ENCODE measurements at places on chromosomes 5 and 9.

GRCh38 chr9:97694769-97695168, 2.4 kb downstream of the XPA start:
- DNase-seq: no peak

- no peak for DNase-seq
Measured at GRCh38 chr5:75306746-75307145, 30.3 kb upstream of the HMGCR start.

DNA sequence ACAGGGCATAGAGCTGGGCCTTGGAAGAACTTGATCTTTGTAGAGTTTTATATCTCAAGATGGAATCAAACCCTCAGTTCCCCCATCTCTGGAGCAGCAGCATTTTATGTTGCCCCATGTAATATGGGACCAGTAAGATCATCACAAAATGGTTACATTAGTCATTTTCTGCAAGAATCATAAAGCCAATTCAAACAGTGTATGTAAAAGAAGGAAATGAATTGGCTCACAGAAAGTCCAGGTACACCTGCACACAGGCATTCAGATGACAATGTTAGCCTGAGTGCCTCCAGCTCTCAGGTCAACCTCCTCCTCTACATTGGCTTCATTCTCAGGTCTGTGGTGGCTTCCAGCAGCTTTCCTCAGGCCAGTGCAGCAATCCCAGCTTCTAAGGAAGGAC, 35.1 kb downstream of the CYFIP2 start:
- DNase-seq: no peak

- no peak for DNase-seq
Measured at GRCh38 chr5:105970919-105971318, 1699.8 kb downstream of the EFNA5 start.

- DNase-seq: no peak
Measured at GRCh38 chr9:123508048-123508447, 152.1 kb downstream of the CRB2 start.

GRCh38 chr5:135697251-135697958, 118.6 kb upstream of the CXCL14 start:
- DNase-seq: no peak

DNA sequence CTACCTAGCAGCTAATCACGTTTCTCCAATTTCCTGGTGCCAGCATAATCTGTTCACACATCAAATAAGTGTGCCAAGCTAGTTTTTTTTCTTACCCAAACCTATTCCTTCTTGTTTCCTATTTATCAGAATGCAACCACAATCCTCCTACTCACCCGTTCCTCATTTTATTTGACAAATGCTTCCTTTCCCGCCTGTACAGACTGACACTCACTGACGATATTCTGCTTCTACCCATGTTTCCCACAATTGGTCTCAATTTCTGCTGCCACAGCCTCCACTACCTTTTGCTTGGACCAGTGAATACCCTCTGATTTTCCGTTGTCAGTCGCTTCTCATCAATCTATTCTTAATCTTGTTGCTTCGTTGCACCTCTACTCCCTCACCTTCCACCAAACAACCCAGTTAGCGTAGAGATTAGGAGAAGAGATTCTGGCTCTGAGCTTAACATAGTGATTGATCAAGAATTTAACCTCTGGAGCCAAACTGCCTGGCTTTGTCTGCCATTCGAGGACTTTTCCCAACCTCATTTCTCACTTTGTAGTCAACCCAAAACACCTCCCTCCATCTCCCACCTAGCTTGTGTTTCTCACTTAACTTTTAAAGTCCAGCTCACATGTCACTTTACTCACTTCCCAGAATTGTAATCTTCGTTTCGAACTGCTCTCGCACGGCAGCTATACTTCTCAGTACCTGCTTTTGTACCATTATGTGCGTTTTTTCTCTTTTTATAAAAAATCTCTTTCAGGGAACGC, 729 bp upstream of the TMEM38B start:
- DNase-seq: no peak

DNA sequence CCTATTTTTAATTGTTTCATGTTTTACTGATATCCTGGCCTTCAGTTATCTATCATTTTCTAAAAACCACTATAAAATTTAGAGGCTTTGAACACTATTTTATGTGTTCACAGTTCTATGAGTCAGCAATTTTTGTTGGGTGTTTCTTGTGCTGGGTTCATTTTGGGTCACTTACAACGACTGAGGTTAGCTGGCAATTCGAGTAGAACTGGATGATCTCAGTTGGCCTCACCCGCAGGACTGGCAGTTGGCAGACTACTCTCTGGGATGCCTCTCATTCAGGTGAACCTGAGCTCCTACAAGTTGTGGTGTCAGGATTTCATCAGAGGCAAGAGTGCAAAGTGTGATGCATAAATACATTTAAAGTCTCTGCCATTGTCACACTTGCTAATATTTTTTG, 151.0 kb upstream of the PAPPA start:
- DNase-seq: no peak

DNA sequence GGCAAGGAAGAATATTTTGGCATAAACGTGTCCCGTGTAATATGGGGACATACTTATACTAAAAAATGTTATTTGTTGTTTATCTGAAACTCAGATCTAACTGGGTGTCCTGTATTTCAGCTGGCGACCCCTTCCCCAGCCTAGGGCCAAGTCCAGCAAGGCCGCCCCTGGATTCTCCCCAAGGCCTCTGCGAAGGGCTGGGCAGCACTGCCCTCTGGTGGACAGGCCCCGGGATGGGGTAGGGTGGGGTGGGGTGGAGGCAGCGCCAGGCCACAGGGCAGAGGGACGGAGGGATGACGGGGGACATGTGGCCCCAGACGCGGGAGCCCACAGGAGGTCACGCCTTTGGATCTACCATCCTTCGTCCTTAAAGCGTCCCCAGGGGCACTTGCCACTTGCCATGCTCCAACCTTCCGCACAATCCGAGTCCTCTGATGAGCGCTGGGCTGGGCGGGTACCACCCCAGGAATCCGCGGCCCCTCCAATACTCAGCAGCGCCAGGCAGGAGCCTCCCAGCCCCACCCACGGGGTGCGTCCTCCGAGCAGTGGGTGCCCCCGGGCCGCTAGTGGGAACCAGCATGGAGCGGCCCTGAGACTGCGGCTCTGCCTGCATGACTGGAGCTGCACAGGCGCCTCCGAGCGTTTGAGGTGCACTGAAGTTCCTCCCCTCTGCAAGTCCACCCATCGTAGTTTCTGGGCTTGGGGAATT, 7.1 kb upstream of the AGPAT2 start:
- DNase-seq: peak; percentile 99

- no peak for DNase-seq
Measured at GRCh38 chr5:93100428-93100827, 480.6 kb downstream of the NR2F1-AS1 start.

DNA sequence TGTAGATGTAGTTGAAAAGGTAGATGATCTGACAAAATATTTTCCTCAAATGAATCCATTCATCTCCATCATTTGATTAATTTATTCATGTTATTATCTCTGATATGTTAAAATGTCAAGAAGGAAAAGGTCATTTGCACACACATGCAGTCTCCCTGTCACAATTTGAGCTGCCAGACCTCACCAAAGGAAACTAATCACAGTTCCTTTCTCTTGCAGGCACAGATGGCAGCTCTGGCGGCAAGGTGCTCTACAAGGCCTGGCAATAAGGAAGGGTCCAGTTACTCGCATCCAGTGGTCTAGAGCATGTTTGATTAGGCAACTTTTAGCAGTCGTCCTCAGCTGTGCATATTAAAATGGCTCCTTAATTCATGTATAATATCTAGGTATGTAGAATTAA, 120.1 kb downstream of the FEM1C start:
- no peak for DNase-seq

DNA sequence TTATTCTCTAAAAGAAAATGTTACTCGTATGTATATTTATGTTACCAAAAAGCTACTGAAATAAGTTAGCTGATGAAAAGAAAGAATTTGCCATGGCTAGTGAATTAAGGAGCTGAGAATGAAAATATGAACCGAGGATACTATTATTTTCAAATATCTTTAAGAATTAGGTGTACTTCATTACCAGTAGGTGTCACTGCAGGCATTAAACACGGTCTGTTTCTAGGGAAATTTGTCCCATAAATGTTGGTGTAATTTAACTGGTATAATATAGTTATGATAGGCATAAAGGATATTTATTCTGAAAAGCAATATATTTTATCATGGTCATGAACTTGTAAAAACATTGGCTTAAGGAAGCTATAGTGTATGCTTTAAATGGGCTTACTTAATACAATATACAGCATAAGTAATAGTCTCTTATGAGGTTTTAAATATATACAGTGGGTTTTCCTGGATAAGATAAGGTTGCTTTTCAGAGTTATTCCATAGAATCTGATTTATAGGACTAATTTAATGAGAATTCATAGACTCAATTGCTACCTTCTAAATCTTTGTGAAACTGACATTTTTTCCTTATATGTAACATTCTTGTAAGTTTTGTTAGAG, 72.4 kb upstream of the MPDZ start:
- peak; percentile 3 for DNase-seq

GRCh38 chr9:71924576-71924975, 13.1 kb downstream of the C9orf85 start:
- no peak for DNase-seq

DNA sequence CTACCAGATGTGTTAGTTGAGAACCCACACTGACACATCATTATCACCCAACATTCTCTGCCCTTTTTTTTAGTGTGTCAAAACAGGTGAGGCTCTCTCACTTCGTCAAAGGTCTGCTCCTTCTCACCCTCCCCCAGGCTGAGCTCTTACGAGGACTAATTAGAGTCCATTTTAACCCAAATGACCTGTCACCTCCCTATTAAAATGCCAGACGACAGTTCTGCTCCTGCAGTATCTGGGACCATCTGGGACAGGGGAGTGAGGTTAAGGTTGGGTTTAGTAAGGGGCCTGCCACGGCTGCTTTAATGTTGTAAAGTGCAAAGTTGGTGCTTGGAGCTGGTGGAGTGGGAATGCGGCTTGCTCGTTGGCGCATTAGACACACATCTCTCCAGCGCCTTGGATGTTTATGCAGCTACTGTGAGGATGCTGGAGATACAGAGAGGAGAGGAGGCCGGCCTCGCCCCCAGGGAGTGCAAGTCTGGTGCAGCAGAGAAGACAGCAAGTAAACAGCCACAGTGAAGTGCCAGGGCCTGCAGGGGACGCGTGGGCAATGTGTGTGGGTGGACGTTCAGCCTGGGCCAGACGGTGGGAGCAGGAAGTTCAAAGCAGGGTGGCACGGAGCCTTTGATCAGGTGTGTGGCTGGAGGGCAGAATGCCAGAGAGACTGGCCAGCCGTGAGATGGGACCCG, 96.2 kb downstream of the C9orf50 start:
- DNase-seq: no peak

- no peak for DNase-seq
Measured at GRCh38 chr5:132812123-132812765, 858 bp upstream of the SOWAHA start.

DNA sequence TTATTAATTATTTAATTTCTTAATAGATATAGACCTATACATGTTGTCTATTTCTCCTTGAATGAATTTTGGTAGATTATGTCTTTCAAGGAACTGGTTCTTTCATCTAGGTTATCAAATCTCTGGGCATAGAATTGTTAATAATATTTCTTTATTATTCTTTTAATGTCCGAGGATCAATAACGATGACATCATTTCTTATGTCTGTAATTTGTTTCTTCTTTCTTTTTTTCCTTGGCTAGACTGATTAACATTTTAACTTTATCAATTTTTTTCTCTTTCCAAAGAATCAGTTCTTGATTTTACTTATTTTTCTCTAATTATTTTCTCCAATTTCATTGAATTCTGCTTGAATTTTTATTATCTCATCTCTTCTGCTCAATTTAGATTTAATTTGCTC, 156.0 kb downstream of the ISL1 start:
- no peak for DNase-seq

- DNase-seq: no peak
Measured at GRCh38 chr5:119368238-119368630, 12.4 kb downstream of the TNFAIP8 start.
